ENCODE measurements at places on chromosomes 16 and 17.

DNA sequence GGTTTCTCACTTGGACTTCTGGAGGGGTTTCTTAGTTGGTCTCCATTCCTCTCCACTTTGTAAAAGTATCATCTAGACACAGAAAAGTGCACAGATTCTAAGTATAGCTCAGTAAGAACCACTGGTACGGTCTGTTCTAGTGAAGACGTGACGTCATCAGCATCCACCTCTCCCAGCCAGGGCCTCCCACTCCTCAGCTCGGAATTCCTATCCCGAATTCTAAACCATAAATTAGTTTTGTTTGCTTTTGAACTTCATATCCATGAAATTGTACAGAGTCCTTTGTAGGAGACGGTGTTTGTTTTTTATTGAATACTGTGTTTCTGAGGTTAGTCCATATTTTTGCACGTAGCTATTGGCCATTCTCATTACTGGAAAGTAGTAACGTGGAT lies 25.5 kb downstream of the FOXK2 start:
- no peak for DNase-seq

DNA sequence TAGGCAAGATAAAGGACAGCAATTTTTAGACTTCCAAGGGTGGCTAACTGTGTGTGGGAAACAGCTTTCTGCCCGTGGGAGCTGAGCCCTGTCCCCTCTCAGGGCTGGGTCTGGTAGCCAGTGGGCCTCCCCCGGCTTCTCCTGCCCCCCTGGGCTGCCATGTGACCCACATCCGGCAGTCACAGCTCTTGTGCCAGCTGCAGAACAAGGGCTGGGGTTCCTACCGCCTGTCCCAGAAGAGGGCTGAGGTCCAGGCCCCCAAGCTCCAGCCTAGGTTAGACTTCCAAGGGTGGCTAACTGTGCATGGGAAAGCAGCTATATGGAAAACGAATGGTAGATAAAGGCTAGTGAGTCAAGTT lies 6.1 kb downstream of the GAST start:
- DNase-seq, result no peak

GRCh38 chr17:17179371-17179827 lies 26.7 kb downstream of the PLD6 start:
- DNase-seq, result no peak

DNA sequence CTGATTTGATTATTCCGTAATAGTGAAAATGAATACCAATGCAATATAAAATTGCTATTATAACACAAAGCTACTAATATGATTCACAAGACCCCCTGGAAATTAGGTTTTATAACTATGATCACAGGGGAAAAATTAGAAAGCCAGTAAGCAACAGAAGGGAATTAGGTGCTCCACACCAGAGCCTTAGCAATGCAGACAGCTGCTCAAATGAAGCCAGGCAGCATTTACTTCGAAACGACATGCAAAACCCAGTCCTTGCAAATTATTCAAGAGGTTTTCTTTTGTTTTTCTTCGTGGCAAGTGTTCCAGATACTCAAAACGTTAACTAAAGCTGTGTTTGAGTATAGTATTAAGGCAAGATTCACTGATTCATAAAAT lies 47.9 kb downstream of the TOX3 start:
- no peak for DNase-seq

- DNase-seq, result no peak
Measured at GRCh38 chr16:86740906-86741799, 162.8 kb downstream of the FOXL1 start.
